ENCODE measurements at places on chromosomes 1 and 21. TPM values are rescaled to one million over a fixed set of nuclear protein-coding genes. Genes with fewer than 3 reads are reported as not detected.
A peak's percentile ranks its signal among the peaks of the same experiment; 100 is the strongest.

DNA sequence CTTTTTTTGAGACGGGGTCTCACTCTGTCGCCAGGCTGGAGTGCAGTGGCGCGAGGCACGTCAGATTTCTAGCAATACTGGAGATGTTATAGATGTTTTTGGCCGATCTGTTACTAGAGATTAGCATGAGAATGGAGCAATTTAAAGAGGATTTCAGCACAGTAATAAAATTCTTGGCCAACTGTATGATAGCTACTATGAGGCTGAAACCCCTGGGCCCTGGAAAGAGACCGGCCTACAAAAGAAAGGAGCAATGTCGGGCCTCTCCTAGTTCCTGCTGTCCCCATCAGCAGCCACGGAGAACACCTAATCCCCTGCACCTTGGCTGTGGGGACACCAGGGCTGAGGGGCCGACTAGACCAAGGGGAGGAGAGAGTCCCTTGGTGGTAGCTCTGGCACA is 9.5 kb upstream of the GNPAT start:
- no peak for DNase-seq
- no peak overlapping the region for H3K4me3 ChIP-seq
- no peak overlapping the region for H3K27ac ChIP-seq
- H3K36me3 ChIP-seq = peaks cover 10% of the 10 kb centered on the region
- H3K27me3 ChIP-seq = no peaks in the 10 kb centered on the region
- H3K4me1 ChIP-seq = no peaks in the 10 kb centered on the region

LCE1A gene
- total RNA-seq = not detected

CLIC6 gene
- total RNA-seq = 1.7 TPM

DPH2 gene
- 24.1 TPM for total RNA-seq

DNA sequence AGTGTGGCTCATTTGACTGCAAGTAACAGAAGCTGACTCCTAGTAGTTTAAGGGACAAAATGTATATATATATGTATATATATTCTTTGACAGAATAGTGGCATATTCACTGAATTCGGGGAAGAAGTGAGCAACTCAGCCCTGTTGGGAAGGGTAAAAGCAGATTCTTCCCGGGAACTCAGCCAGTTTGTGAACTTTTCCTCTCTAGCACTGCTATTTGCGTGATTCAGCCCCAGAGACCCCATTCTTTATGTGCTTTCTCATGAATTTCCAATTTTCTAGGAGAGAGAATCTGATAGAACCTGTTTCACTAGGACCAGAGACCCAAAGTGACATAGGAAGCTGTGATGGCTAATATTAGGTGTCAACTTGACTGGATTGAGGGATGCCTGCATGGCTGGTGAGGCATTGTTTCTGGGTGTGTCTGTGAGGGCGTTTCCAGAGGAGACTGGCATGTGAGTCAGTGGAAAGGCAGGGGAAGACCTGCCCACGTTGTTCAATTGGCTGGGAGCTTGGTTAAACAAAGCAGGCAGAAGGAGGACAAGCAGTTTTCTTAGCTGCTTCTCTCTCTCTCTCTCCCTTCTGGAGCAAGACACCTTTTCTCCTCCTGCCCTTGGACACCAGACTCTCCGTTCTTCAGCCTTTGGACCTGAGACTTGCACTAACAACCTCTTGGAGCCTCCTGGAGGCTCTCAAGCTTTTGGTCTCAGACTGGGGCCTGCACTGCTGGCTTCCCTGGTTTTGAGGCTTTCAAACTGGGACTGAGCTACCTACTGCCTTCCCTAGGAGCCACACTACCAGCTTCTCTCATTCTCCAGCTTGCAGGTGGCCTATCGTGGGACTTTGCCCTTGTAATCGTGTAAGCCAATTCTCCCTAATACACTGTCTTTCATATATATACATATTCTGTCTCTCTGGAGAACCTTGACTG is 93.4 kb upstream of the KCNK1 start:
- H3K4me3 ChIP-seq = no peak overlapping the region
- peaks cover 19% of the 10 kb centered on the region for H3K4me1 ChIP-seq
- H3K27me3 ChIP-seq = no peaks in the 10 kb centered on the region
- no peak for DNase-seq
- H3K36me3 ChIP-seq = no peaks in the 10 kb centered on the region

DNA sequence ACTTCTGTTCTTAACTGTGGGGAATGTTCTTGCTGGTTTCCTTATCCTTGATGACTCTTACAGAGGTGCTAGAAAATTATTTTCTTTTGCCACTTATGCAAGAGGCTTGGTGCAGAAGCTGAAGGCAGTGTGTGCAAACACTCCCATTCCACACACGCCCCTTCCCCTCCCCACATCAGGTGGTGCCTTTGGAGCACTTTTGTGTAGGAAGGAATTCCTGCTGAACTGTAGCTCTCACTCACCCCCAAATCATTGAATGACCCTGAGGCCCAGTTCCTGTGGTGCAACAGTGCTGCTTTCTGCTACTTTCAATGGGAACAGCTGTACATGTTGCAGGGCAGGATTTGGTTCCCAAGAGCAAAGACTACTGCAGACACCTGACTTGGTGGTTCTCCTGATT is 101.8 kb downstream of the CD247 start:
- no peak overlapping the region for H3K4me3 ChIP-seq
- no peaks in the 10 kb centered on the region for H3K4me1 ChIP-seq
- no peaks in the 10 kb centered on the region for H3K27me3 ChIP-seq
- no peak overlapping the region for H3K27ac ChIP-seq
- DNase-seq = no peak
- H3K36me3 ChIP-seq = peaks cover 30% of the 10 kb centered on the region

- H3K4me3 ChIP-seq = no peak overlapping the region
- peaks cover 40% of the 10 kb centered on the region for H3K36me3 ChIP-seq
- no peak overlapping the region for H3K27ac ChIP-seq
Measured at GRCh38 chr21:46543306-46543705, 61.6 kb downstream of the S100B start.

ENTREP3 gene
- total RNA-seq = 51.9 TPM

MYOG gene
- not detected for total RNA-seq

DNA sequence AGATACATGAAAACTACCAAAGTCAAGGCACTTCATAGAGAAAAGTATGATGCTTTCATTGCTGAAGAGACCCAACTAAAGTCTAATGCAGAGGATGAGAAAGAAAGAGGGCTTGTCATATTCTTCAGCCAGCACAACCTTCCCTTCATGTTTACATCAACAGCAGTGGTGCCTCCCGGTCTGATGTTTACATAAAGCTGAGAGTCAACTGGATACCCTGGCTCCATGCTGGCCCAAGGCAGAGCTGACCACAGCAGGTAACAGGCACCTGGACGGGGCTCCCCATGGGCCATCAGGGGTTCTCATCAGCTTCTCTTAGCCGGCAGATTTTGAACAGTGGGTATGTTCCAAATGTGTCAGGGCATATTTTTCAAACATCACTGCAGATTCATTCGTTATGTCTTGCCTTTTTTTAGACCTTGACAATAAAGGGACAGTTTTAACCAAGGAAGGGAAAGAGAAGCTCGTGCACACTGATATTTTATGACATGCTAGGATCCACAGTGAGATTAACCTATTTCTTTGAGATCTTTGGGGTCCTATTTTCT is 117.1 kb downstream of the NRIP1 start:
- H3K27ac ChIP-seq = no peak overlapping the region
- no peak for DNase-seq

DNA sequence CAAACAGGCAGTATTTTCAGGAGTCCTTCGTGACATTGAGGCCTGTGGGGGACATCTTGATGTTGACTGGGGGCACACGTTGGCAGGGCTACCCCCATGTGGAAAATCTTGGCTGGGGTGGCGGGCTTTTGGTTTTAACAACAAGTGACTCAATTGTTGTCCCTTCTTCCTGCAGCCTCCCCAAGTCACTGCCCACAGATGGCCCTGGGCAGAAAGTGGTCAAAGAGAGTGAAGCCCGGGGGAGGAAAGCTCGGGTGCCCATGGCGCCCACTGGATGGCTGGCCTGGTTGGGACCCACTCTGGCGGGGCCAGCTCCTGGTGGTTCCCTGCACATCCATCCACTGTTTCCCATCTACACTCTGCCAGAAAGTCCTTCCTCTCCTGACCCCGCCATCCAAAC is 24.6 kb upstream of the ZNF648 start:
- H3K4me1 ChIP-seq = peaks cover 22% of the 10 kb centered on the region
- H3K36me3 ChIP-seq = no peaks in the 10 kb centered on the region
- H3K4me3 ChIP-seq = no peak overlapping the region

- no peak overlapping the region for H3K4me3 ChIP-seq
- H3K4me1 ChIP-seq = peaks cover 9% of the 10 kb centered on the region
- H3K27me3 ChIP-seq = no peaks in the 10 kb centered on the region
- no peaks in the 10 kb centered on the region for H3K36me3 ChIP-seq
Measured at GRCh38 chr21:29231756-29232529, 66.8 kb upstream of the BACH1 start.

GRCh38 chr1:55839221-55839620 is 624.1 kb upstream of the USP24 start:
- no peak overlapping the region for H3K27ac ChIP-seq
- H3K4me3 ChIP-seq = no peak overlapping the region
- no peaks in the 10 kb centered on the region for H3K27me3 ChIP-seq
- no peak for DNase-seq

DNA sequence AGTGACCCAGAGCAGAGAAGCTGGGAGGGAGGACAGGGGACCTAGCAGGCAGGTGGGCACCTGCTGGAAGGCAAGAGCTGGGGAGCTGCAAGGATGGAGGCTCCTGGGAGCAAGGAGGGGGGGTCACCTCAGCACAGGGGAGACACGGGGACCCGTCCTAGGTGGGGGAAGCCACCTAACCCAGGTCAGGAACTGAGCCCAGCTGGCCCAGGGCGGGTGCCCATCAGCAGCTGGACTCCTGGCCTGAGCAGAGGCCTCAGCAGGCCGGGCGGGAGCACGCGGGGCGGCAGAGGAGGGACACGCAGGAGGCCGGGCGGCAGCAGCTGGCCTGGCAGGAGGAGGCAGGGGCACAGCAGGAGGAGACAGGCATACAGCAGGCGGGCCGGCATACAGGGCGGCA is 949 bp downstream of the KRTAP10-1 start:
- no peaks in the 10 kb centered on the region for H3K27me3 ChIP-seq
- H3K4me3 ChIP-seq = no peak overlapping the region
- DNase-seq = no peak
- H3K27ac ChIP-seq = no peak overlapping the region
- no peaks in the 10 kb centered on the region for H3K4me1 ChIP-seq

- H3K36me3 ChIP-seq = no peaks in the 10 kb centered on the region
- H3K27me3 ChIP-seq = no peaks in the 10 kb centered on the region
- peaks cover 58% of the 10 kb centered on the region for H3K4me1 ChIP-seq
- DNase-seq = no peak
Measured at GRCh38 chr1:31926252-31926651, 11.9 kb downstream of the PTP4A2 start.

ACKR1 gene
- 0.53 TPM for total RNA-seq

DNA sequence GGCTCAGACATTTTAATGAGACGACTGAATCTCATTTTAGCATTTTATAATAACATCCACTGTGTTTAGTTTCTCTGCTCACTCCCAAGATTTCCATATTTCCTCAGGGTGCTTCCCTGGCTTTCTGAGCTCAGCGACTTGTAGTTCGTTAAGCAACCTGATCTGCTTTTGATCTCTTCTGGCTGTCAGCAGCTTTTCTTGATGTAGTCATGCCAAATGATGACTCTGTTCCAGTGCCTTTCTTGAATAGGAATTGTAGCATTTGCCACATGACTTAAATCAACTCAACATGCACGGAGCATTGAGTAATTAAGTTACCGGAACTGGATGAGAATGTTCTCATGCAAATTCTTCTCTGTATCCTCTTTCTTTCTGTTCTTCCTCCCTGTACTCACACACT is 246.1 kb downstream of the FMN2 start:
- peaks cover 10% of the 10 kb centered on the region for H3K4me1 ChIP-seq
- no peaks in the 10 kb centered on the region for H3K36me3 ChIP-seq
- no peak overlapping the region for H3K27ac ChIP-seq
- DNase-seq = no peak
- no peaks in the 10 kb centered on the region for H3K27me3 ChIP-seq

GRCh38 chr1:45516036-45516435 is 5.6 kb downstream of the PRDX1 start:
- DNase-seq = no peak
- H3K36me3 ChIP-seq = peaks cover 37% of the 10 kb centered on the region
- H3K27ac ChIP-seq = no peak overlapping the region
- H3K4me3 ChIP-seq = no peak overlapping the region
- H3K4me1 ChIP-seq = peaks cover 18% of the 10 kb centered on the region

- no peak for DNase-seq
- H3K27me3 ChIP-seq = no peaks in the 10 kb centered on the region
- peaks cover 3% of the 10 kb centered on the region for H3K36me3 ChIP-seq
- no peak overlapping the region for H3K4me3 ChIP-seq
- peaks cover 22% of the 10 kb centered on the region for H3K4me1 ChIP-seq
Measured at GRCh38 chr1:236952246-236953003, 51.8 kb downstream of the MT1HL1 start.

S100A7 gene
- not detected for total RNA-seq

GRCh38 chr21:36184545-36184944 is 27.9 kb downstream of the DOP1B start:
- peaks cover 4% of the 10 kb centered on the region for H3K36me3 ChIP-seq
- peaks cover 12% of the 10 kb centered on the region for H3K4me1 ChIP-seq
- H3K4me3 ChIP-seq = no peak overlapping the region
- no peak for DNase-seq
- H3K27ac ChIP-seq = no peak overlapping the region
- H3K27me3 ChIP-seq = no peaks in the 10 kb centered on the region

SCNM1 gene
- 37.1 TPM for total RNA-seq

- H3K4me3 ChIP-seq = no peak overlapping the region
- peaks cover 20% of the 10 kb centered on the region for H3K36me3 ChIP-seq
- DNase-seq = no peak
Measured at GRCh38 chr1:113946678-113947387, 17.7 kb downstream of the HIPK1 start.

- H3K27ac ChIP-seq = no peak overlapping the region
- no peaks in the 10 kb centered on the region for H3K36me3 ChIP-seq
- no peaks in the 10 kb centered on the region for H3K4me1 ChIP-seq
- H3K4me3 ChIP-seq = no peak overlapping the region
Measured at GRCh38 chr1:112061901-112062320, 72.4 kb upstream of the KCND3 start.

DMAP1 gene
- total RNA-seq = 52.4 TPM

GRCh38 chr1:27864264-27864895 is 8.0 kb upstream of the THEMIS2 start:
- H3K36me3 ChIP-seq = no peaks in the 10 kb centered on the region
- H3K4me1 ChIP-seq = peaks cover 8% of the 10 kb centered on the region
- H3K27ac ChIP-seq = peak overlapping the region; percentile 80
- H3K4me3 ChIP-seq = no peak overlapping the region
- DNase-seq = no peak

KDF1 gene
- total RNA-seq = 12.9 TPM

DNA sequence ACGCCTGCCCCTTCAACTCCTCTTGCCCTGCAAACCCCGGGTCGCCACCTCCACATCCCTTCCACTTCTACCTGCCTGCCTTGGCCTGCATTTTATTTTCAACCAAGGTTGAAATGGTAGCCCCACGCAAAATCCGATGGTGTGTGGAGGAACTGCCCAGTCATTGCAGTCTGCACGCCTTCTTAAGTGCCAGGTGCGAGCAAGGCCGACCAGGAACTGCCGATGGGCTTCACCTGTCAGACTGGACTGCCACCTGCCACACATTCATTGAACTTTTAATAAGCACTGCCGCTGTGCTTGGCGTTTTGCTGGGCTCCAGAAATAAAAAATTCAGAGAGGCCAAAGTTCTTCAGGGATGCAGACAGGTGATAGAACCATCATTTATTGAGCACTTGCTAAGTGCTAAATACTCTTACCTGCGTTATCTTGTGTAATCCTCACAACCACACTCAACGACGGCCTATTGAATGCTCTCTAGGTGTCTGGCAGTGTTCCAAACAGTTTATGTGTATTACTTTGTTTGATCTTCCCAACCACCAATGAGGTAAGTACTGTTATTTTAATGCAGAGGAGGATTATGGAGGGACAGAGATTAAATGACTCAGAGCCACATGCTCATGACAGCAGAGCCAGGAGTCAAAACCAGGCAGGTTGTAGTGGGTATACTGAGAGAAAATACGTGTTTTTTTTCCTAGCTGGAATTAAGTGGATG is 36.2 kb downstream of the CACHD1 start:
- H3K27me3 ChIP-seq = no peaks in the 10 kb centered on the region
- DNase-seq = peak; percentile 41
- no peaks in the 10 kb centered on the region for H3K36me3 ChIP-seq
- peak overlapping the region; percentile 88 for H3K4me3 ChIP-seq
